Small intestine (tissue), 16 donors: ENCODE measurements at places on chromosomes 7 and 10. TPM values are rescaled to one million over a fixed set of nuclear protein-coding genes. Genes with fewer than 3 reads are reported as not detected.
A peak's percentile ranks its signal among the peaks of the same experiment; 100 is the strongest.

CLDN15 gene
- 47.1 TPM for polyA plus RNA-seq

GJC3 gene
- polyA plus RNA-seq, result 0.33 TPM

ATOH7 gene
- 0.30 TPM for polyA plus RNA-seq

EIF5AL1 gene
- polyA plus RNA-seq, result 0.41 TPM

ZSCAN21 gene
- 12.5 TPM for polyA plus RNA-seq

HGF gene
- 1.2 TPM for polyA plus RNA-seq

NRBF2 gene
- polyA plus RNA-seq, result 40.0 TPM

USP54 gene
- polyA plus RNA-seq, result 9.3 TPM

DNA sequence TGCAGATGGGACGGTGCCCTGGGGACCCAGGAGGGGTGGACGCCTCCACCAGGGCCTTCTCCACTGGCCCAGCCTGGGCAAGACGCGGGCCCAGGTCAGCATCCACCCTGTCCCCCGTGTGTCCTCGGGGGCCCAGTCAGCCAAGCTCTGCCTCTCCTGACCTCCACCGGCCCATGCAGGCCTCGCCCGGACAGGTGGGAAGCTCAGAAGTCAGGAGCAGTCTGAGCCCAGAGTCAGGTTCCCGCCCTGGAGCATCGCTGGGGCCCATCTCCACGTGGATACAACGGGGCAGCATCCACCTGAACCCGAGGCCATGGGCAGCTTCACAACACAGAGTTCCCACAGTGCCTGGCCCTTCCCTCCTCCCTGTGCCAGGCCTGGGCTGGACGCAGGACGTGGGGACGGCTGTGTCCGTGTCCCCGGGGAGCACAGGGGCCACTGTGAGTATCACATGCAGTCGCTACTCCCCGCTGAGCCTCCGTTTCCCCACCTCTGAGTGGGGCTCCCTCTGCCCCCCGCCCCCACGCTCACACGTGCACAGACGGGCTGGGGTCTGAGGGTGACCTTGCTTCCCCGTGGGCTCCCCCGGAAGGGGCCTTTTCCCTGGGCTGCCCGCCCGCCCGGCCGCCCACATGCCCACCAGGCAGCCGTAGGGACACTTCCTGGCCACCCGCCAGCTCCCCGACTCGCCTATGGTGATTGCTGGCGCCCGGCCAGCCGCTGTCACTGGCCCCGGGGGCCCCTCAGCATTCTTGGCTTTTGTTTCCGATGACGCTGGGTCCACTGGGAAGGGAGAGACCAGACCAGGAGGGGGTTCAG, 64.3 kb downstream of the PDGFA start:
- H3K4me3 ChIP-seq, result no peak overlapping the region
- peak; percentile 87 for DNase-seq
- no peak overlapping the region for H3K27ac ChIP-seq
- peaks cover 9% of the 10 kb centered on the region for H3K27me3 ChIP-seq

GRCh38 chr10:71025535-71025934, 137.2 kb upstream of the PCBD1 start:
- H3K4me3 ChIP-seq, result no peak overlapping the region
- H3K36me3 ChIP-seq, result no peaks in the 10 kb centered on the region
- no peak overlapping the region for H3K27ac ChIP-seq
- no peaks in the 10 kb centered on the region for H3K27me3 ChIP-seq
- H3K4me1 ChIP-seq, result no peaks in the 10 kb centered on the region

DNA sequence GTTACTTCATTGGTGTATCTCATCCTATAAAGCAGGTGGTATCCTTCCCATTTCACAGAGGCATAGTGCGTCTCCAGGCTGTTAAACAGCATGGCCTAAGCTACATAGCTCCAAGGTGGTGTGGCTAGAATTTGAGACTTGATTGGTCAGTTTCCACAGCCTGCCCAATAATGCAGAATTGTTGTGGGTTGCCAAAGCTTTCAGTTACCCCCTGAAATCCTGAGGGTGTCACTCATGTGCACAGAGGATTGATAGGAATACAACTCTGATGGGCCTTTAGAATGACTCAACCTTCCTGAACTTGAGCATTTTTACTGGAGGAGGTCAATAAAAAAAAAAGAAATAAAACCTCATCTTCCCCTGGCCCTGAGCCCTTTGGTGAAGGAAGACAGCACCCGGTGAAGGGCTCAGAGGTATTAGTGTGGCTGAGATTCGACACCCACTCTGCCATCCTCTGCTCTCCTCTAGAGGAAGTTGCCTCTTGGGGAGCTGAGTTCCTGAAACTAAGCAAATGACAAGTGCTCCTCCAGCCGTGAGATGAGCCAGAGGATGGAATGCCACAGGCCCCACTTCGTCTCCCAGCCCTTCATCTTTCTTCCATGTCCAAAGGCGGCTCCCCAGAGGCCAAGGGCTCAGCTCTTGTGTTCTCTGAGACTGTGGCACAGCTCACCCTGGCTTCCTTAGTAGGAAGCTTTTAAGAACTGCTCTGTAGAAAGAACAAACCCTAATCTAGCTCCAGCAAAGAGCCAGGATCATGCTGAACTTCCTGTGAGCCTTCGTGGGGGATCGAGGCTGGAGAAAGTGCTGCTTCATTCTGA, 1.0 kb downstream of the ACSL5 start:
- no peaks in the 10 kb centered on the region for H3K27me3 ChIP-seq
- peaks cover 37% of the 10 kb centered on the region for H3K4me1 ChIP-seq
- H3K36me3 ChIP-seq, result peaks cover 2% of the 10 kb centered on the region
- peak; percentile 52 for DNase-seq

GRCh38 chr7:2299131-2299829, 15.0 kb downstream of the SNX8 start:
- no peak overlapping the region for H3K27ac ChIP-seq
- H3K4me1 ChIP-seq, result no peaks in the 10 kb centered on the region
- no peak for DNase-seq
- peaks cover 5% of the 10 kb centered on the region for H3K36me3 ChIP-seq
- H3K27me3 ChIP-seq, result no peaks in the 10 kb centered on the region
- no peak overlapping the region for H3K4me3 ChIP-seq

- no peaks in the 10 kb centered on the region for H3K4me1 ChIP-seq
- no peak overlapping the region for H3K27ac ChIP-seq
- no peaks in the 10 kb centered on the region for H3K36me3 ChIP-seq
- DNase-seq, result no peak
- H3K27me3 ChIP-seq, result no peaks in the 10 kb centered on the region
Measured at GRCh38 chr10:128025951-128026350, 100.3 kb downstream of the MKI67 start.

DNA sequence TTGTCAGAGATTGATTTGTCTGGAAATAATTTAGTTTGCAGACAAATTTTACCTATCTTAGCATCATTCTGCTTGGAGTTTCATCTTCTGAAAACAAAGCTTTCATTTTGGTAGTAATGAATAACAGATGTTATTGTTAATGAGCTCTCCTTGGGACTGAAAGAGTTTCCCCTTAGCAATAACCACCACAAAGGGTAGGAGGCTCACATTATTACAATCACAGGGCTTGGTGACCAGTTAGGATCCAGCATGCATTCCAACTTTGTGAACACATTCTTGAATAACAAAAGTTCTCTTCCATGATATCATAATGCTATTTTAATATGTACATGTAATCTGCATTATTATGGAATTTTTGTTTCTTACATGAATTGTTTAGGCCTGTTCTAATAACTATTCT, 148.8 kb upstream of the VWC2 start:
- DNase-seq, result no peak
- H3K27me3 ChIP-seq, result no peaks in the 10 kb centered on the region
- no peaks in the 10 kb centered on the region for H3K4me1 ChIP-seq

DNA sequence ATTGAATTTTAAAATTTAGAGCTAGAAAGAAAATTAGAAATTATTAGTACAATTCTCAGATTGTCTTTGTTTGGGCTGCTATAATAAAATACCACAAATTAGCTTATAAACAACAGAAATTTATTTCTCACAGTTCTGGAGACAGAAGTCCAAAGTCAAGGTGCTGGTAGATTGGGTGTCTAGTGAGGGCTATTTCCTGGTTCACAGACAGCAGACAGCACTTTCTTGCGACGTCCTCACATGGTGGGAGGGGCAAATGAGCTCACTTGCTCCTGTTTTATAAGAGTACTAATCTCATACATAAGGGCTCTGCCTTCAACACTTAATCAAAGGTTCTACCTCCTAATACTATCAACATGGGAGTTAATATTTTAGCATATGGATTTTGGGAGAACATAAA, 134.1 kb downstream of the MDFIC start:
- no peak overlapping the region for H3K4me3 ChIP-seq
- no peaks in the 10 kb centered on the region for H3K4me1 ChIP-seq
- no peaks in the 10 kb centered on the region for H3K27me3 ChIP-seq
- H3K36me3 ChIP-seq, result no peaks in the 10 kb centered on the region
- DNase-seq, result peak; percentile 77

DNA sequence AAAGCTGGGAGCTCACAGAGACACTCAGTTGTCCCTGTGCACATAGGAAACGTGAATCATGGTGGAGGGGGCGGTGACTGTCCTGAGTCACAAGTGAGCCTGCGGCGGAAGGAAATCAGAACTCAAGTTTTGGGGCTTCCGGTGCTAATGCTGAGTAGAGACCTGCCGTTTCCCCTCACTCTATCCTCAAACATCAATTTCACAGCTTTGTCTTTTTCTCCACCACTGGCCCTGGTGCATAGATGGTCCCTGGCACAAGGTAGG, 21.9 kb downstream of the ADCYAP1R1 start:
- no peaks in the 10 kb centered on the region for H3K36me3 ChIP-seq
- DNase-seq, result no peak
- H3K4me3 ChIP-seq, result no peak overlapping the region
- H3K27ac ChIP-seq, result no peak overlapping the region
- peaks cover 3% of the 10 kb centered on the region for H3K27me3 ChIP-seq

DNA sequence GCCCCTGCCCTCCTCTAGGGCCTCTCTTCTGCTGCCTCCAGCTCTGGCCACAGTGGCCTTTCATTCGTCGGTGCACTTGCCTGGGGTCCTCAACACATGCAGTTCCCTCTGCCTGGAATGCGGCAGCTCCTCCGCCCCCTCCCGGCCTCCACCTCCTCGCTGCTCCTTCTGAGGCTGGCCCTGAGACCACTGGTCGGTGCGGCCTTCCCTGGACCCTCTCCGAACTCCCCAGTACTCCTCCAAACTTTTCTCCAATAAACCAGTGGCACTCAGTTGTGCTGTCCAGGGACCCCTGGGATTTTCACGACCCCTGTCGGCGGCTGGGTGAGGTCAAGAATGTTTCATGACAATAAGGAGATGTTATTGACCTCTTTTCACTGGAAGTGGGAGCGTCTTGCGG, 53.5 kb downstream of the BMS1 start:
- no peak for DNase-seq
- H3K27me3 ChIP-seq, result no peaks in the 10 kb centered on the region
- peaks cover 2% of the 10 kb centered on the region for H3K36me3 ChIP-seq

GRCh38 chr7:129515381-129515780, 13.1 kb downstream of the SMKR1 start:
- no peaks in the 10 kb centered on the region for H3K4me1 ChIP-seq
- no peaks in the 10 kb centered on the region for H3K36me3 ChIP-seq
- no peak overlapping the region for H3K4me3 ChIP-seq
- peaks cover 6% of the 10 kb centered on the region for H3K27me3 ChIP-seq
- no peak overlapping the region for H3K27ac ChIP-seq

DNA sequence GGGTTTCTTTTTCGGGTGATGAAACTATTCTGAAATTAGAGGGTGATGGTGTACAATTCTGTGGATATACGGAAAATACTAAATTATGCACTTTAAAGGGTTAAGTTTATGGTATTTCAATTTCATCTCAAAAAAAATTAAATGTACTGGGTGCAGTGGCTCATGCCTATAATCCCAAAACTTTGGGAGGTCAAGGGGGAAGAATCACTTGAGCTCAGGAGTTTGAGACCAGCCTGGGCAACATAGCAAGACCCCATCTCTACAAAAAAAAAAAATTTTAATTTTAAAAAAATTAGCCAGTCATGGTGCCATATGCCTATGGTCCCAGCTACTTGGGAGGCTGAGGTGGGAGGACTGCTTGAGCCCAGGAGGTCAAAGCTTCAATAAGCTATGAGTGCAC, 57.0 kb downstream of the SMURF1 start:
- no peaks in the 10 kb centered on the region for H3K4me1 ChIP-seq
- H3K4me3 ChIP-seq, result no peak overlapping the region
- no peak overlapping the region for H3K27ac ChIP-seq
